ENCODE measurements at places on chromosomes 7 and 10.

GRCh38 chr7:116633131-116633988, 38.6 kb upstream of the MET start:
- DNase-seq, result peak; percentile 20

DNA sequence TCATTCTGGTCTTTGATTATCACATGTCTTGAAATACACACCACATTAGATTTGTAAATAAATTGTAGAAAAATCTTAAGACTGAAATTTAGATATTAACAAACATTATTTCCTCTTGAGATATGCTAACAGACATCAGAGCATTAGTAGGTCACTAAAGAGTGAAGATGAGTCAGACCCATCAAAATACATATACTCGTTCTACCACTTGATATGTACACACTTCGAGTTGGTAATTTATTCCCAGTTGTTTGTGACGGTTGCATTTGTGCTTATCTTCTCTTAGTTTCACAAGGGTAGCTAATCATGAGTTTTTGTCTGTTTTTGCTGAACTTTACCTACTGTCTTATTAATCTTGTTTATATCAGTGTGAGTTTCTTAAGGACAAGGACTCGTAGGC, 383.4 kb downstream of the AUTS2 start:
- DNase-seq, result no peak

DNA sequence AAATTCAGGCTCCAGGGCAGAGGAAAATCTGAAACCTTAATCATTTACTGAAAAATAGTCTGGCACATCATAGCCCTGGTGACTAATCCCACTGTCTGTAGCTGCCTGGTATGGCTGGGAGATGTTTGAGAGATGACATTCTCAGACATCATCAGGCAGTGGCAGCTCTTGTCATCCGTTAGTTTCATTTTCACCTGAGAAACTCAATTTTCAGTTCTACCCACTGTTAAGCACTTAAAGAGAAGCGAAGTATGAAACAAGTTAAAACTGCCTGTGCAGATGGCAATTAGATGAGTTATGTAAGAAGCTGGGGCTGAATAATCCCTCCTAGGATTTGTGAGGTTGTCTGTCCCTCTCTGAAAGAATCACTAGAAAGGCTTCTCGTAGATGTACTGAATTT, 150.2 kb downstream of the NSUN6 start:
- no peak for DNase-seq

GRCh38 chr10:115956225-115957011, 316.6 kb downstream of the GFRA1 start:
- DNase-seq, result no peak

- DNase-seq, result no peak
These were observed 104.3 kb downstream of the MTERF1 start for GRCh38 chr7:91776171-91776570.

- DNase-seq, result no peak
These were observed 897 bp upstream of the RAMP3 start for GRCh38 chr7:45156516-45157272.

GRCh38 chr10:95284807-95285206, 6.0 kb downstream of the PDLIM1 start:
- DNase-seq, result no peak

DNA sequence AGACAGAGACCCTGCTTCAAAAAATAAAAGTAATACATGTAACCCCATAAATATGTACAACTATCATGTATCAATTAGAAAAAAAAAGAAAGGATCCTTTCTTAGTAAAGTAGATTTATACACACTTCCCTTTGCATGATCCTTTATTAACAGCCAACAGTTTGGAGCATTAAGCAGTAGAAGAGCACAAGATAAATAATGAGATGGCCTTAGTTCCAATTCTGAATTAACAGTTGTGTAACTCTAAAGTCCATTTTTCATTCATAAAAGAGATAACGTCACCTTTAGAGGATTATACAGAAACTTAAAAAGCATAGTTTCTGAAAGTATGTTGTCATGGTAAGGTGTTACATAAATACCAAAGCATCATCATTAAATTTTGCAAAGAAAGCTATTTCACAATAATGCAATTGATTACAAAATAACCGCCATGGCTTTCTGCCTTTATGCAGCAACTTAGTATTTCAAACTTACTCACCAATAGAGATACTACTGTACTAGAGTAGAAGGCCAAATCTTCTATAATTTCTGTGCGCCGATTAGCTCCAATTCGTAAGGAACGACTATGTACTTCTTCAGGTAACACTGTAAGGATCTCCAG, 40.3 kb downstream of the TNPO3 start:
- DNase-seq, result peak; percentile 74
